Gastroesophageal sphincter (tissue), 4 donors: ENCODE measurements at places on chromosomes 7 and 10.

DNA sequence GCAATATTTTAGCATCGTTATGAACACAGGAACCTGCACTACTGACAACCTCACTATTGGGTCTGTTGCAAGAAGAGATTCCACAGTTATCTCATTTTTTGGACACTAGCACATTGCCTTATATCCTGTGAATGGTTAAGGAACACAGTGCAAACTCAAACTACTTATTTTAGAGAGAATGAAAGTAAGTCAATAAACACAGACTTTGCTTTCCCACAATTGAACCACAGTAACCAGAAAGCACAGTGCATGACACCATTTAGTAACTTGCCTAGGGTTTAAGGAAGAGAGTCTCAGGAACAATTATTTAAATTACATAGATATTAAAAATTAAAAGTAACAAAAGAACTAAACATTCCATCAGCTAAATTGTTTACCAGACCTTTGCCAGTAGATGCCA is 468.8 kb downstream of the ZWINT start:
- ATAC-seq: no peak

DNA sequence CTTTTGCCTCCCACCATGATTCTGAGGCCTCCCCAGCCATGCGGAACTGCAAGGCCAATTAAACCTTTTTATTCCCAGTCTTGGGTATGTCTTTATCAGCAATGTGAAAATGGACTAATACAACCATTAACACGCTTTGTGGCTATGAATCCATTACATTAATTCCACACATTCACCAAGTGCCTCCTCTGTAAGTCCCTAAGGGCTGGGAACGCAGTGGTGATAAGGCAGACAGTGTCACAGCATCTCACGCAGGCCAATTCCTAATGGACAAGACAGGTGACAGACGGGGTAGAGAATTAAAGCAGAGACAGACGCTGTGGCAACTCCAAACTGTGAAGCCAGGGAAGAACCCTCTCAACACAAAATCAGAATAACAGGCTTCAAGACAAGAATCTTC is 247.8 kb downstream of the DIP2C start:
- no peak for ATAC-seq

GRCh38 chr7:24932815-24933214 is 47.2 kb downstream of the OSBPL3 start:
- ATAC-seq: no peak

DNA sequence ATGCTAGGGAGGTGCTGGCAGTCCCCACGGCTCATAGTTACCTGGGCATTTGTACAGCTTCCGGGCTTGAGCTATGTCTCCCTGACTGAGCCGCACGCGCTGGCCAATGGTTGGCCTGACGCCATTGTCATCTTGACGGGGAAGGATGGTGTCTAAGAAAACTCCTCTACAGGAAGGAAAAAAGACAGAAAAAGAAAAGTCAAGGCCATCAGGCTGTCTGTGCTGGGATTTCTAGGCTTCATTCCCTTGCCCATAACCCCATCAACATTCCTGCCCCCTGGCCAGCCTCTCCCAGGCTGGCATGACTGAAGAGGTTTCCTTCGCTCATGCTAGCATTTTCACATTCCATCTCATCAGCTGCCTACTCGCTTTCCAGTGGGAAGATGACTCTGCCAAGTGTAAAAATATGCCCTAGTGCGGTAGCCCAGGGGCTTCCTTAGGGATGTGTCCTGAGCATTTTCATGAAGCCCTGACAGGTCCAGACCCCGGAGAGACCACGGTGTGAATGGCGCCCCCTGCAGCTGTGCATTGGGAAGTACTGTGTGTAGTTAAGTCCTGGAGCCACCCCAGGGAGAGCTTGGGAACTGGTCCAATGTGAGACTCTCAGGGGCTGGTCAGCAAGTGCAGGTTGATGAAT is 54.5 kb upstream of the OPALIN start:
- ATAC-seq: no peak
